ENCODE measurements at places on chromosomes 2 and 18.

- no peak for DNase-seq
These were observed 31.0 kb downstream of the CLIP4 start for GRCh38 chr2:29146197-29146596.

DNA sequence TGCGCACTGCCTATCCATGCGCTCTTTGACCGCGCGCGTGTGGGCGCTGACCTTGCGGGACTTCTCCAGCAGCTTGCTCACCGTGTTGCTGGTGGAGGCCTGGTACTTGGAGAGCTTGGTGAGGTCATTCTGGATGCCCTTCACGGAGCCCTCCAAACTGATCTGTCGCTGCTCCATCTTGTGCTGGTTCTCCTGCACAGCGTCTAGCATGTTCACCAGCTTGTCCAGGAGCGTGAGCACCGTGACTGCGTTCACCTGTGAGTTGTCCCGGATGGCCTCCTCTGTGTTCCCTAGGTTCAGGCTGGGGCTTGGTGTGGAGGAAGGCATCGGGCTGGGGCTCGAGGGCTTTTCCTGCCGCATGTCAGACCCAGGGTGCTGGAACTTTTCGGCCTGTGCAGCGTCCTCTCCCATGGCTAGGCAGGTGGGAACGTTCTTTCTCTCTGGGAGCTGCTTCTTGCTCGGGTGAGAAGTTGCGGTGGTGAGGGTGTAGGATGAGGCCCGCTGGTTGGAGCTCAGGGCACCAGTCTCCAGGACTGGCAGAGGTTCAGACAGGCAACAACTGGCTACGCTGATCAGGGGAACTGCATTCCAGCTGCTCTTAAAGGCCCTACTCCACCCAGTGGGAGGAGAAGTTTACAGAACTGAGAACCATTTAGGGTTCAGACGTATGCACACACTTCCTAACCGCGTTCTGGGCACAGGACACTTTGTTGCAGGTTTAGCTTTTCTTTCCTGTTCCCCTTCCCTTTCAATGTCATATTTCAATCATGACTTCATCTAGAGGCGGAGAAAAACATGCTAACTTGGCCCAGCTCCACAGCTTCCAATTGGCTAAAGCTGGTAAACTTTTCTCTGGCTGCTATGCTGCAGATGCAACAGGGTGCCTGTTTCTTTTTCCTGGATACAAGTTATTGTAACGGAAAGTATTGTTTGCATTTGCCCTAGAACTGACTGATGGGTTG lies at the start of gene CAVIN2:
TSS of gene CAVIN2 (minus strand) at position 574 of the 962 bp plus-strand sequence. CDS start at position 411, 163 bp downstream.
- peak; percentile 78 for DNase-seq

DNA sequence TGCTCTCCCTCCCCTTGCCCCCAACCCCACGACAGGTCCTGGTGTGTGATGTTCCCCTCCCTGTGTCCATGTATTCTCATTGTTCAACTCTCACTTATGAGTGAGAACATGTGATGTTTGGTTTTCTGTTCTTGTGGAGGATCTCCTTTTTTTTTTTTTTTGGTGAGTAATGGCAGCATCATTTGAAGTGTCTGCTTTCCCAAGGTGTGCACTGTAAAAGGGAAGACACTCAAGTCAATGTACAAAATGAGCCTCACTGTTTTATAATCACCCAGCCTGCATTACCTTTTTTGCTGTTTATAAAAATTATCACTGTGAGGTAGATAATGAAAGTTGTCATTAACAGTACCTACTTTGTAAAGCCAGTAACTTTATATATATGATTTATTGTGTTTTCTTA lies 56.9 kb downstream of the INSIG2 start:
- no peak for DNase-seq

GRCh38 chr2:132605236-132606180 lies 64.5 kb downstream of the LYPD1 start:
- DNase-seq, result no peak

DNA sequence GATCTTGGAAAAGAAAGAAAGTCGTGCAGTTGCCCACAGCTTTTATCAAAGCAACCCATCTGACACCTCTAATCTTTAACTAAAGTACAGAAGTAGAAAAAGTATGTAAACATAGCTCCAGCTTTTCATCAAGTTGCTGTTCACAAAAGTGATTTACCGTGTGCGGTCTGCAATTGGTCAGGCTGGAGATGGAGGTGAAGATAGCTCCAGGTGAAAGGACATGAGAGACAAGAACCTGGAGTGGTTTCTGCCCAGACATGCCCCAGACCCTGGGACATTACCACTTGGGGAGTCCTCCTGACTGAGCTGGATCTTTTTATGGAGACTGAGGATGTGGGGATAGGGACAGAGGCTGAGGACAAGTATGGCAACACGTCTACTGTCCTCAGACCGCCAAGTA lies 82.7 kb downstream of the LAMA1 start:
- DNase-seq, result no peak

DNA sequence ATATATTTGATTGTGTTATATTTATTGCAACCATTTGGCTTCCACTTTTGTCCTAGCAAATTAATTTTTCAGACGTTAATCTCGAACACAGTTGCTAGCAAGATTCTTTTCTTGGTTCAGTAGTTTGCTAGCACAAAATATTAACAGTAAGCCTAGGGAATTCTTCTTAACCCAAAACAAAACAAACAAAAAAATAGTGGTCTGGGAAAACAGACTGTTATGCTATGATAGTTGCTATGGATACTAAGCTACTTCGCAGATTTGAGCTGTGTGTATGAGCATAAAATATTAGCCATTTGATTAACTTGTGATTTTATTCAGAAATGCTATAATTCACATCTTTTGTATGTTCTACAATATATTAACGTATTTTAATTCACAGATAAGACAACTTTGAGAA lies 541.5 kb upstream of the NETO1 start:
- DNase-seq, result no peak

DNA sequence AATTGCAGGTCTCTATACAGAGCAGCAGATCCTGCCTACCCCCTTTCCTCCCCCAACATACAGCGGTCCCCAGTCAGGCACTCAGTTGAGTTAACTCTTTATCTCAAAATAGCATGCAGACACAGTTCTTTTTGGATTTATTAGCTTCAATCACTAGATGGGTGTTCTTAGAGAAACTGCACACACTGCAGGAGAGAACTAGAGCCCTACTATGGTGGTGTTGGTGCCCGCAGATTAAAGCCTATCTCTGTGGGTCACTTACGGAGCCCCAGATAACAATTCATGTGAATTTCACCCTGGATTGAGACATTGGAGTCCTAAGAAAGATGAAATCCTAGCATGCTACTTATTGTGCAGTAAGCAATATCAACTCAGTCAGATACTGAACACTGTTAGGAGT lies 11.9 kb downstream of the ADD2 start:
- no peak for DNase-seq

DNA sequence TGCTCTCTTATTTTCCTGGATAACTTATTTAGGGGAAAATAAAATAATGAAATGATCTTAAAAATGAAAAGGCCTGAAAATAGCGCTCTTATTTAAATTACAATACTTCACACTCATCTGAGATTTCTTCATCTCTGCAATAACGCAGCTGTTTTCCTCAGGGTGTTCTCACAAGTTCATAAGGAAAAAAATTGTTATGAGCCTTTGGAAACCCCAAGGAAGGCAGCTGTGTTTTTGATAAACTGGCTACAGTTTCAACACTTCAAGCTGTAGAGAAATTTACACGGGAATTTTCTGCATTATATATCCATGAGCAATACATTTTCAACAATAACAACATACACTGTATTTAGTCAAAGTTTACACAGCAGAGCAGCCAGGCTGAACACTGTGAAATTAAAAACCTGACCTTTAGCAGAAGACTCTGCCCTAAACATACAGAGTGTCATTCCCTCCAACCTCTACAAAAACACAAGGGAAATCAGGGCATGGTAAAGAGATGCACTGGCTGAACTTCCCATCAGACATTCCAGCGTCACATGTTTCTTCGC lies 959.6 kb downstream of the SLC4A3 start:
- DNase-seq, result peak; percentile 12

GRCh38 chr2:27003857-27004256 lies 28.9 kb upstream of the TMEM214 start:
- DNase-seq, result no peak

- peak; percentile 68 for DNase-seq
These were observed 392.4 kb downstream of the ALK start for GRCh38 chr2:29528891-29529520.

All from left lung (tissue), 14 donors.